ENCODE measurements at places on chromosomes 2 and 18.

DNA sequence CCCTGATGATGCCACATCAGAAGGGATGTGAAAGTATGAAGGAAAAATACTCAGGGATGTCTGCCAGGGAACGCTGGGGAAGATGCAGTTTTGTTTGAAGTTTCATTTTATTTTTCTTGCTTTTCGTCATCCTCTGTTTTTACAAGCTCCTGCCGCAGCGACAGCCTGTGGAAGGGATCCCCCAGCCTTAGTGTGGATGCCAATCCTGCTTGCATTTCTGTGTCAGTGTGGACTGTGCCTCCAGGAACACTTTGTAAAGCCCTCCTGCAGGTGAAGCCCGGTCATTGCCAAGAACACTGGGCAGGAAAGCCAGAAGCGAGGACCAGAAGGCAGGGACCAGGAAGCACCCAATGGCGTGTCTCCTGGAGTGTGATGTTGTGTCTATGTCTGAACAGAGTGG, 234.3 kb downstream of the SEPTIN10 start:
- no peak for DNase-seq

GRCh38 chr2:175154661-175155082, 13.3 kb downstream of the ATF2 start:
- DNase-seq = no peak

- DNase-seq = peak; percentile 20
These were observed 52.9 kb upstream of the NABP1 start for GRCh38 chr2:191625016-191625415.

DNA sequence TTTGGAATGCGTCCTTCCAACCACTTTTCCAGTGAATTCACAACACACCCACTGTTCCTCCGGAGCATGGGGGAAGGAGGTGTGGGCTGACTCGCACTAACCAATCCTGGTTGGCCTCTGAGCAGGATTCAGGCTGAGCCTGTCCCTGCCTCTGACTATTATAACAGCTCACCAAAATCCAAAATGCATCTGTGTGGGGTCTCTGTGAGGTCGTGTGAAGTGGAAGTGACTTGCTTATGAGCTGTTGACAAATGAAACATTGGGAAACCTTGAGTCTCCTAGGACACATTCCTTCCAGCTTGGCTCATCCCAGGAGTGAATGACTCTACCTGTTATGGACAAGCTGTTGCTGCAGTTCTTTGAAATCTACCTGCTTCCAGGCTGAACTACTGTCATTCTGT, 1.5 kb downstream of the CIDEA start:
- DNase-seq = no peak

DNA sequence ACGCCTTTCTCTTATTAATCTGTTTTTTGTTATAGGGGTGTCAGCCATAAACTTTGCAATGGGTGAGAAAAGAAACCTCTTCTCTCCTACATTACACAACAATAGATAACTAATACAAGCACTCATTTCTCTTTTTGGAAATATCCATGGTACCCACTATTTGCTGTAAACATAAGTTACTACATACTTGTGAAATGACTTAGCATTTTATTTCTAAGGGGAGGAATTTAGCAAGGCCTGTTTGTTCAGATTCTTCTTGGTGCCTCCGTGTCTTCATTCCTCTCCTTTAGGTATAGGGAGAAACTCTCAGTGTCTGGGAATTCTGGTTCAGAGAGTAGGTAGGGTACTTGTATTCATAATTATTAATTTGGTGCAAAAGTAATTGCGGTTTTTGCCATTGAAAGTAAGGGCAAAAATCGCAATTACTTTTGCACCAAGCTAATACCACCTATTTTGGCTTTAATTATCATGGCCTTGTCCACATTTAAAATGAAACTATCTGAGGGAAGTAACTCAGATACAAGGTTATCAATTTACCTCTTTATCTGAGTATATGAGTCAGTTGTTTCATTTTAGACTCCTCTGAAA, 134.8 kb downstream of the MREG start:
- no peak for DNase-seq
